Activated naive CD4-positive, alpha-beta T cell (primary cell): ENCODE measurements at places on chromosomes 11 and 22.

DNA sequence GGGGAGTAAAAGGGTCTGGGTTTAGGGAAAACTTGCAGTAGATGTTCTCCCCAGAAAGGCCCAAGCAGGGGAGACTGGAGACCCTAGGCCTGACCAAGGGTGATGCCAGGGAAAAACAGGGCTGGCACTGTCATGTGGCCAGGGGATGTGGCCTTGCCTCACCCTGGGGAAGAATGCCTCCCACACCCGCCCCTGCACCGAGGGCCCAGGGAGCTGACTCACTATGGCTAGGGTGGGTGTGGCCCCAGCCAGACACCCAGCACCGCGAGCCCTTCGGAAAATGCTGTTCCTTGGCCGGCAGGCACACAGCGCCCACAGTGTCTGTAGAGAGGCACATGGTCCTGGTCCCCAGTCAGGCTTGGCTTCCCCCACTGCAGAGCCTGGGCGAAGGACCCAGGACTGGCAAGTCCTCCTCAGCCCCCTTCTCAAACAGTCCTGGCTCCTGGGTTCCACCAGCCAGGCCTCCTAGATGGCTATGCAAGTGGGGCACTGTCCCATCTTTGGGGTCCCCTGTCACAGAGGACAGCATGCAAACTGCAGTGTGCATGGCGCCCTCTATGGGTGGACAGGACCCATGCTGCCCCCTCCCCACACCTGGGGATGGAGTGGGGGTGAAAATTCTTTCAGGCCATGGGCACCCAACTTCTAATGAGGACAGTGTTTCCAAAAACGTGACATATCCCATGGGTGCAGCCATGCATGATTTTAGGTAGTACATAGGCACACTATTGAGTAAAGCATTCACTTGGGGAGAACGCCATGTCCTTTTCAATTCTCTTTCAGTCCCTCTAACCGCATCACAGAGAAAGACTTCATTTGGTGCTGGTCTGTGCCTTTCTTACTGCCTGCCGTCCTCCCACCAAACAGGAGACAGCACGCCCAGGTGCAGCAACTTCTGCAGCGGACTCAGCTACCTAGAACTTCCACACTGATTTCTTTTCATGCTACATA, 15.2 kb downstream of the TMPRSS5 start:
- DNase-seq, result no peak

DNA sequence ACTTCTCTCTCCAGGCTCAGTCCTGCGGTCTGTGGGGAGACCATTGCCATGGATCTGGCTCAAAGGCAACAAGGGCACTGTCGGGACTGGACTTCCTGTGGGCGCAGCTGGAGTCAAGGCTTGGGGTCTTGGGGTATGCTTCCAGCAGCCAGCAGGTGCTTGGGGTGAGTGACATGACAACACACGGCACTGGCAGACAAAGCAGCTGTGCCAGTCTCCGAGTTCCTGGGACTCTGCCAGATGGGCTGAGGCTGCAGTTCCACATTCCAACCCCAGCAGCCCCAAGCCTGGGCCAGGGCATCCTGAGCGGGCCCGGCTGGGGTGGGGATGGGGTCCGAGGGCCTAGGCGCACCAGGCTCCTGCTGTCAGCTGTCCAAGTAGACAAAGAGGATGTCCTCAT, 12.3 kb downstream of the GUCD1 start:
- no peak for DNase-seq

DNA sequence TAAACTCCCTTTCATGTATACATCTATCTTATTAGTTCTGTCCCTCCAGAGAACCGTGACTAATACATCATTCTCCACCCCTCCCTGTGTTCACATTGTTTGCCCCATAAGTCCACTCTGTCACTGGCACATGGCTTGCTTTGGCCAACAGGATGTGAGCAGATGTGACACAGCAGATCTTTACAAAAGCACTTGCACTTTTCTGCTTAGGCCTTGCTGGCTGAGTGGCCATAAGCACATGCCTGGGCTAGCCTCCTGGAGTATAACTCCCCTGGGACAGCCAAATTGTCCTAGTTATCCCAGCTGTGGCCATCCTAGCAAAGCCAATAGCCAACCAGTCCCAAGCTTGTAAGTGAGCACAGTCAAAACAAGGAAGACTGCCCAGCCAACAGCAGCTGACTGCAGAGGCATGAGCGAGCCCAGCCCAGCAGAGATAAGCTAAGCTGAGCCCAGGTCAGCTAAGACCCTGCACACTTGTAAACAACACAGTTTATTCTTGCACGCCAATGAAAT, 9.7 kb upstream of the RCN1 start:
- DNase-seq, result no peak

GRCh38 chr22:36824655-36825054, 7.8 kb upstream of the PVALB start:
- no peak for DNase-seq

DNA sequence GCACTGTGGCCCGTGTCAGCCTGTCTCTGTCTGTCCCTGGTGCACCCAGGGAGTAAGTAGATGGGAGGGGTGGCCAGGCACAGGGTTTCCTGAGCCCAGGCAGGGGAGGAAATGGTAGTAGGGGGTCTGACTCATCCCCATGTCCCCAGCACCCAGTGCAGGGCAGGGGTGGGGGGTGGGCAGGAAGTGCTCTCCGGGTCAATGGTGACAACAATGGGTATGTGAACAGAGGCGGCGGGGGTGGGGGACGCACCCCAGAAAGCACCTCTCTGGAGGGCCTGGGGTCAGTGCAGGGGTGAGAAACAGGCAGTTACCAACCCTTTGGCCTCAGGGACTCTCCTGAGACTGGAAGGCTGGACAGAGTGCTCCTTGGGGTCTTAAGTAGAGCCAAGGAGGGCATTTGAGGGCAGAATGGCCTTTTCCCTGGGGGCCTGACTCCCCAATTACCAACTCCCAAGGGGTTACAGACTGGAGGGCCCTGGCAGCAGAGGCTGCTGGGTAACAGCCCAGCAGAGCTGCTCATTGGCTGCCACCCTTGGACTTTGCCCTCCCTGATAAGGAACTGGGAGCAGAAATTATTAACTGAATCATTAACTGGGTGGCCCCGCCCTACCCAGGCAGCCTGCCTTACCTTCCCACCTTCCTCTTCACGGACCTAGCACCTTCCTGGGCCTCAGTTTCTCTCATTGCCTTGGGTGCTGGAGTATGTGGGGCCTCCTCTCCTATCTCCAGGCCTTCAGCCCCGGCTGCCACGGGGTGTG, 4.2 kb downstream of the MYRF start:
- no peak for DNase-seq

DNA sequence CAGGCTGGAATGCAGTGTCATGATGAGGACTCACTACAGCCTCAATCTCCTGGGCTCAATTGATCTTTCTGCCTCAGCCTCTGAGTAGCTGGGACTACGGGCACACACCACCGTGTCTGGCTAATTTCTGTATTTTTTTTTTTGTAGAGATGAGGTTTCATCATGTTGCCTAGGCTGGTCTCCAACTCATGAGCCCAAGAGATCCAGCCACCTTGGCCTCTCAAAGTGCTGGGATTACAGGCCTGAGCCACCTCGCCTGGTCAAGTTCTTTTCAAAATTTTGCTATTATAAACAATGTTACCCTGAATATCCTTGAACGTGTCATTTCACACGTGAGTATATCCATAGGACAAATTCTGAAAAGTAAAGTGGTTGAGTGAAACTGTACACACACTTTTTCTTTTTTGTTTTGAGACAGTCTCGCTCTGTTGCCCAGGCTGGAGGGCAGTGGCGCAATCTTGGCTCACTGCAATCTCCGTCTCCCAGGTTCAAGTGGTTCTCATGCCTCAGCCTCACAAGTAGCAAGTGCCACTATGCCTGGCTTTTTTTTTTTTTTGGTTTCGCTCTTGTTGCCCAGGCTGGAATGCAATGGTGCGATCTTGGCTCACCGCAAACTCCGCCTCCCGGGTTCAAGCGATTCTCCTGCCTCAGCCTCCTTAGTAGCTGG, 21.6 kb upstream of the EP300 start:
- DNase-seq, result no peak

DNA sequence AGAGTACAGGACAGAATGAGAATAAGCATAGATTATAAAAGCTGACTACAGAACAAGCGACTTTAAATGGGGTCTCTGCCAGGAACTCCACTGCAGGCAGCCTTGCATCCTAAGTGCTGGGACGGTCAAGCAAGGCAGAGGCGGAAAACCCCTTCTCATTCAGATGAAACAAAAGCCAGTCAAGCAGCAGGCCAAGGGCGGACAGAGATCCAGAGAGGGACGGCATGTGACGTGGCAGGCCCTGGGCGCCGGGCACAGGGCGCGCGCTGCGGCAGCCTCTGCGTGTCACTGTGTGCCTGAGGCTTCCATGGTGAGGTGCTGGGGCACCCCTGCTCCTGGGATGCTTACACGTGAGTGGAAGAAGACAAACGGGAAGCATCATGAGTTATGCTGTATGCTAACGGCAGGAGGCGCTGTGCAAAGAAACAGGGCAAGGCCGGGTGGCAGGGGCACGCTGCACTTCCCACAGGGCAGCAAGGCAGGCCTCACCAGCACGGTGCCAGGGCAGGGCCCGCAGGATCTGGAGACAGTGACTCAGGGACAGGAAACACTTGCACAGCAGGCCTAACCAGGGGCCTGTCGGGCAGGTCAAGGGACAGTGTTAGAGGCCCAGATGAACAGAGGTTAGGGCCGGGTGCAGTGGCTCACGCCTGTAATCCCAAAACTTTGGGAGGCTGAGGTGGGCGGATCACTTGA, 6.2 kb downstream of the TOLLIP start:
- no peak for DNase-seq
